ENCODE measurements at places on chromosomes 7 and 10.

GRCh38 chr7:151243408-151244195, 4.9 kb downstream of the SMARCD3 start:
- DNase-seq = peak; percentile 59

GRCh38 chr10:52348037-52348564, 34.0 kb downstream of the DKK1 start:
- DNase-seq = no peak

- DNase-seq = no peak
These were observed 142.7 kb upstream of the PCBD1 start for GRCh38 chr10:71031026-71031425.

DNA sequence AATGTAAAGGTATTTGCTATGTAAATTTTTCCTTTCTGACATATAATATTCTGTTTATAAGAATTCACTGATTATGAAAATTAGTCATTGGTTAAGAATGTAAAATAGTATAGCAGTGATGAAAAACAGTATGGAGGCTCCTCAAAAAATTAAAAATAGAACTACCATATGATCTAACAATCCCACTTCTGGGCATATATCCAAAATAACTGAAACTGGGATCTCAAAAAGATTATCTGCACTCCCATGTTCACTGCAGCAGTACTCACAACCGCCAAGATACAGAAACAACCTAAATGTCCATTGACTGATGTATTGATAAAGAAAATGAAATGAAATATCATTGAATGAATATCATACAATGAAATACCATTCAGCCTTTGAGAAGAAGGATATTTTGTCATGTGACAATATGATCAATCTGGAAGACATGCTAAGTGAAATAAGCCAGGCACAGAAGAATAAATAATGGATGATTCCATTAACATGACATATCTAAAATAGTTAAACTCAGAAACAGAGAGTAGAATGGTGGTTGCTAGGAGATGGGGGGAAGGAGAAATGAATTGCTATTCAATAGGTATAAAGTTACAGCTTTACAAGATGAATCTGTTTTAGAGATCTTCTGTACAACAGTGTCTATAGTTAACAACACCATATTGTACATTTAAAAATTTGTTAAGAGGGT, 14.0 kb downstream of the C10orf88 start:
- DNase-seq = no peak
